LNCaP clone FGC (cell line): ENCODE measurements at places on chromosomes 5 and 9.

GRCh38 chr5:160312960-160313727 is 780 bp upstream of the CCNJL start:
- DNase-seq, result no peak

DNA sequence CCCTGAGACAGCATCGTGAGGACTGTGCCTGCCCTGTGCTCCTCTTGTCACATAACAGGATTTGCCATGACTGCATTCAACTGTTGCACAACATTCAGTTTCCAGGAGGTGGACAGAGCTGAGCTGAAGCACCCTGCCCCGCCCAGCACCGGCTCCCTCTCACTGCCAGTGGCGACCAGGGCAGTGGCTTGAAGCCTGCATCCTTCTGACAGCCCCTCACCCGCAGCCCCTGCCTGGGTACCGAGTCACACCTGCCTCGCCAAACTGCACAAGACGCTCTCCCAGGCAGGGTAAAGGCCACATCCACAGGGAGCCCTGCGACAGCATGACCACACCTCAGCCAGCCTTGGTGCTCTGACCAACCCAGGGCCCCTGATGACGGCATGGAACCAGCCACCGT is 59.9 kb upstream of the ZNF354A start:
- DNase-seq, result no peak

GRCh38 chr9:89786655-89787054 is 181.8 kb downstream of the GADD45G start:
- peak; percentile 52 for DNase-seq

DNA sequence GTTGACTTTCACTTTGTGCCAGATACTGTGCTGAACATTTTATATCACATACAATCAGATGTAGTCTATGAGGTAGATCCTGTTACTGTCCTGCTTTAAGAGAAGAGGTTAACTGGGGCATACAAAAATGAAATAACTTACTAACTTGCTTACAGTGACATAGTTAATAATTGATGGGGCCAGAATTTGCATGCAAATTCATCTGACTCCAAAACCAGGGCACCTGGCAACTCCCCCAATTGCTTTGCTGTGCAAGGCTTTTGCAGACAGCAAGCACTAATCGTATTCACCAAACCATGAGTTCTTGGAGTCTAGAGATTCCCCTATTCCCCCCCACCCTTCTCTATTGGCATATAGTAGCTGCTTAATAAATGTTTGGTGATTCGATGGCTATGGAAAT is 155.9 kb downstream of the TTLL11 start:
- no peak for DNase-seq

- no peak for DNase-seq
Observed at GRCh38 chr5:10277773-10278630, 27.9 kb downstream of the CCT5 start.

DNA sequence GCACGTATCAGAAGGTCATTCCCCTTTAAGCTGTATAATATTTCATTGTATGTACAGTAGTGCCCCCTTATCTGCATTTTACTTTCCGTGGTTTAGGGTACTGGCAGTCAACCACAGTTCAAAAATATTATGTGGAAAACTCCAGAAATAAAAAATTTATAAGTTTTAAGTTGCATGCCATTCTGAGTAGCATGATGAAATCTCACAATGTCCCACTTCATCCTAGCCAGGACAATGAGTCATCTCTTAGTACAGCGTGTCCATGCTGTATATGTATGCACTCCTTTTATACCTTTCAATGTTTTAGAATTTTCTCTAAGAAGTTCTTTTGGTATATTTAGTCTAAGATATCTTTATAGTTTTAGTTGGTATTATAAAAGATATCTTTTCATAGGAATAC is 115.0 kb upstream of the HAND1 start:
- DNase-seq, result no peak

GRCh38 chr9:108618906-108619550 is 236.8 kb downstream of the ACTL7B start:
- no peak for DNase-seq

DNA sequence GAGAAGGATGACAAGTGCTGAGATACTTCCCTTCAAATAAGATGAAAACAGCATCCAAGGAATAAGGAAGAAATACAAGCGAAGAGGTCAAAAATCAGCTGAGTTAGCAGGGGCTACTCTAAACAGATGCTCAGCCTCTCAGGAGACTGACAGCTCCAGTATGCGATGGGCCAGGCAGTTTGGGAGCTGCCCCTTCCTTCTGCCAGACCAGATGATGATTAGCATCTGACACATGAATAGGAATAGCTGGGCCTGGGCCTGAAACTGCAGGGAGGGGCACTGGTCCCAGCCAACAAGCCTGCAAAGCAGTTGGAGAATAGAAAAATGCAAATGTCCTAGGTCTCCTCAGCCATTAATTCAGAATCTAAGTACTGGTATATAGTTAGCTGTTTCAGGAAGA is 13.1 kb upstream of the MAP3K1 start:
- DNase-seq, result no peak

GRCh38 chr9:131635285-131635684 is 90.0 kb downstream of the PRRT1B start:
- peak; percentile 51 for DNase-seq

- no peak for DNase-seq
Observed at GRCh38 chr5:145056800-145057199, 778.3 kb downstream of the PRELID2 start.

DNA sequence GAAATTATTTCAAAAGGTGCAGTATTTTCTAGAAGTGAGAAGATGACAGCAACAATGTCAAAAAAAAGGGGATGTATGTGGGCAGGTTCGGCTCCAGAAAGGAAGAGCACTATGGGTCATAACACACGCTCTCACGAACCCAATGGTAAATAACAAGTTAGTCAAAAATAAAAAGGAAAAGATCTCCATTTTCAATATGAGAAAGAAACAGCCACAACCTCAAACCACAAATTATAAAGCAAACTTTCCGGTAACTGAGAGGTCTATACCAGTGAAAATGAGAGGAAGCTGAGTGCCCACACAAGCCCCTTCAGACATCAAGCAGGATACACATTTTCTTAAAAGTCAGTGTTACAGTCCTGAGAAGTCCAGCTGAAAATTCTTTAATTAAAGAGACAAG is 398.5 kb upstream of the RPS23 start:
- no peak for DNase-seq

DNA sequence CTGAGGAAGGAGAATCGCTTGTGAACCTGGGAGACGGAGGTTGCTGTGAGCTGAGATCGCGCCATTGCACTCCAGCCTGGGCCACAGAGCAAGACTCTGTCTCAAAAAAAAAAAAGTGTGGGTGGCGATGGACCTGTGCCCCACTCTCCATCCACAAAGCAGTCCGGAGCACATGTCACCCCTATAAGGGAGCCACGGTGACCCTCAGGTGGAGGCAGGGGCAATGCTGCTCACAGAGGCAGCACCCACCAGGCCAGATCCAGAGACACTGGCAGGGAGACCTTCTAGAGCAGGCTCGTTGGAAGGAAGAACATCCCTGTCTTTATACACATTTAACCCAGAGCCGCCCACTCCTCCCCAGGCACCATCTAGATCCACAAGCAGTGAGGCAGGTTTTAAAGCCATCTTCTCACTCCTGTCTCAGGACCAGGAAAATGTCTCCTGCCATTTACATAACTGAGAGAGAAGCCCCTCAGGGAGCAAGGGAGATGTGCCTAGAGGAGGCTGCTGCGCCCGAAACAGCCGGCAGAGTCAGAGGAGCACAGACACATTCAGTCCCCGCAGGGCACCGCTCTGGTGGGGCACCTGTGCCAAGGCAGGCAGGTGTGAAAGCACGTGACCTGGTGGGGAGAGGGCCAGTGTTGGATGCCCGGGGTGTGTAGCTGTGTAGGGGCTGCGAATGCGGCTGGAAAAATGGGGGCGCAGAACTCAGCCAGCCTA is 31.6 kb upstream of the ADAMTS2 start:
- no peak for DNase-seq

DNA sequence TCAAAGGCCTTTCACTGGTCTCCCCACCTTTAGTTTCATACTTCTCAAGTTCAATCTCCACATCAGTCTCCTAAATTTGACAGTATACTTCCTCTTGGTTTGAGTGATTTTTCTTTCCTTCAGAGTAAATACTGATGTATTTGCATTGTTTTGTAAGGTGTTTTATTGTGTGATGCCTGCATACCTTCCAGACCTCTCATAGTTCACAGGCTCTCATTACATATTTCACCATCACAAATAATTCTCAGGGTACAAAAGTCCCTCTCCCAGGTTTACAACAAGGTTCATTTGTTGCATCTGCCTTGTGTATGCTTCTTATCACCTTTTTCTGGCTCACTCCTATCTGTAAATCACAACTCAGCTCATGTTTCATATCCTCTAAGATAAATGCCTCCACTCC is 22.2 kb upstream of the TUSC1 start:
- DNase-seq, result peak; percentile 37

GRCh38 chr9:110076894-110077725 is 130.8 kb downstream of the C9orf152 start:
- DNase-seq, result no peak

DNA sequence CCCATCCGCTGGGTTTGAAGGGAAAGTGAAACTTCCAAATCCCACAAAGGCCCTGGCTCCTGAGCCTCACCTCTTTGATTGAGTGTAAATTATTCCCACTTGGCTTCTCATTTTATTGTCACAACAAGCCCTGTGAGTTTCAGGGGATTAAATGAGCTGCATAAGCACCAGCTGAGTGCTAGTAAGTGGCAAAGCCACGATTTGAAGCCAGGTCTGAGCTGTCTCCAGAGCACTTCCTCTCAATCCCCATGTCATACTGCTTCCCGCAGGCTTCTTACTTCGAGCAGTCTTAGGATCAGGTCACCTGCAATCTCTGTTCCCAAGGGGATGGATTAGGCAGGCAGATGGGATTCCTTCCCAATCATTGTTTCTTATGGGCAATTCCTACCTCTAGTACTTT is 18.0 kb downstream of the RPS14 start:
- no peak for DNase-seq

GRCh38 chr5:95072281-95072680 is 212.6 kb downstream of the MCTP1 start:
- DNase-seq, result no peak

GRCh38 chr5:17763301-17763700 is 129.0 kb downstream of the TAF11L14 start:
- no peak for DNase-seq

- DNase-seq, result no peak
Observed at GRCh38 chr9:4211806-4212205, 88.1 kb downstream of the GLIS3 start.

DNA sequence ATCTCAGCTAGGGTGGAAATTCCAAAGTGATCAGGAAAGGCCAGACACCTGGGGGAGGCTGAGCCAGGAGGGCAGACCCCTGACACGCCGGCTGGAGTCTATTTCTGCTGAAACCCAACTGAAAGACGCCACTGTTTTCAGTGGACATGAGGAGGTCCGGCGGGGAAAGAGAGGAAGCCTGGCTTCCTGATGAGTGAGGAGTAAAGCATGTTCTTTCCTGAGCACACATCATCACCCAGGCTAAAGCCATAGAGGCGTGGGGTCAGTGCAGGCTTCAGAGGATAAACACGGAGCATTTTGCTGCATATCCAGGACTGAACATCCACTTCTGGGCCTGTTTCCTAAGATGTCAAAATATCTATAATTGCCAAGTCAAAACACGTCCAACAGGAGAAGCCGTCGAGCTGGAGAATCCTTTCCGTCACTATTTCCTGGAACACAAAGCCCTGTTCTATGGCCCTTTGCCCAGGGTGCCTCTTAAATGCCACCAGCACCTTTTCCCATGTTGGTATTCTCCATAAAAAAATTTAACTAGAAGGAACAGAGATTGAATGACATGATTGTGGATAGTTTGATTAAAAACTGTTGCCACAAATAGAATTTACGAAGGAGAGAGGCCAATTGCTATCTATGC is 597.9 kb upstream of the ADAMTS16 start:
- DNase-seq, result peak; percentile 97

DNA sequence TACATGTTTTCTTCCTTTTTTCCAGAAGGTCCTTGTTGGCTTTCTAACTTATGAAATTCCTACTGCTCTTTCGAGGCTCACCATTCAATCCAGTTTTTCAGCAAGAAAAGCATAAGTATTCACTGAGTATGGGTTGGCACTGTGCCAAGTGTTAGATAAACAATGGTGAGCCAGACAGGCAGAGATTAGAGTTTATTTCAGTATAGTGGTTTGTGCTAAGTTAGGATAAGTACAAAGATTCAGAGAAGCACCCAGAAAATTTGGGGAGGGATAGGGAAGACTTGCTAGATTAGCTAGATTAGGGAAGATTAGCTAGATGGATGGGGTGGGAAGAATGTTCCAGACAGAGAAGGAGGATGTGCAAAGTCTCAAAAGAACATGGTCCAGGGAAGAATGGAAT is 122.9 kb downstream of the OXCT1 start:
- DNase-seq, result no peak

GRCh38 chr5:16659536-16659935 is 42.7 kb upstream of the RETREG1 start:
- no peak for DNase-seq

- no peak for DNase-seq
Observed at GRCh38 chr5:67026278-67026677, 170.3 kb downstream of the CD180 start.
